ENCODE measurements at places on chromosomes 7 and 10.

DNA sequence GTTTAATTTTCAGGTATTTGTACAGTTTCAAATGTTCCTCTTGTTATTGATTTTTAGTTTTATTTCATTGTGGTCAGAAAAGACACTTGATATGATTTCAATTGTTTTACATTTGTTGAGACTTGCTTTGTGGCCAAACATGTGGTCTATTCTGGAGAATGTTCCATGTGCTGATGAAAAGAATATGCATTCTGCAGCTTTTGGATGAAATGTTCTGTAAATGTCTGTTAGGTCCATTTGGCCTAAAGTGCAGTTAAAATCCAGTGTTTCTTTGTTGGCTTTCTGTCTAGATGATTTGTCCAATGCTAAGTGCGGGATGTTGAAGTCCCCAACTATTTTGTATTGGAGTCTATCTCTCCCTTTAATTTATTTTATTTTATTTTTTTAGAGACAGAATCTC lies 70.5 kb downstream of the ZNF503 start:
- no peak for DNase-seq

GRCh38 chr10:16965740-16966447 lies 148.7 kb upstream of the RSU1 start:
- no peak for DNase-seq

DNA sequence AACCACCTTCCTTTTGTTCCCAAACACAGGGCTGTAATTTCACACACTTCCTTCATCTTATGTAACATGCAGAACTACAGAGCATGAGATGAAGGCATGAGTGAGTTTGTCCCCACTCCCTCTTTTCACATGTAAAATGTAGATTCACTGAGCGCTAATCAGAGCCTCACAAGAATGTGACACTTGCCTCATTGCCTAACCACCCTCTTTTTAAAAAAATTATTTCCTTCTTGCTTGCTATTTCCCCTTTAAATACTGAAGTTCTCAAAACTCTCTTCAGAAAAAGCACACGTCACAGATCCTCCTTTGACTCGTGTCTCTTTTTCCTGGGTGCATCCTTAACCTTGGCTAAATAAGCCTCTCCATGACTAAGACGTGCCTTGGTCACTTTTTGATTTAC lies 121.2 kb upstream of the TARP start:
- DNase-seq: no peak

GRCh38 chr7:23226844-23227450 lies 19.6 kb upstream of the GPNMB start:
- DNase-seq: no peak

DNA sequence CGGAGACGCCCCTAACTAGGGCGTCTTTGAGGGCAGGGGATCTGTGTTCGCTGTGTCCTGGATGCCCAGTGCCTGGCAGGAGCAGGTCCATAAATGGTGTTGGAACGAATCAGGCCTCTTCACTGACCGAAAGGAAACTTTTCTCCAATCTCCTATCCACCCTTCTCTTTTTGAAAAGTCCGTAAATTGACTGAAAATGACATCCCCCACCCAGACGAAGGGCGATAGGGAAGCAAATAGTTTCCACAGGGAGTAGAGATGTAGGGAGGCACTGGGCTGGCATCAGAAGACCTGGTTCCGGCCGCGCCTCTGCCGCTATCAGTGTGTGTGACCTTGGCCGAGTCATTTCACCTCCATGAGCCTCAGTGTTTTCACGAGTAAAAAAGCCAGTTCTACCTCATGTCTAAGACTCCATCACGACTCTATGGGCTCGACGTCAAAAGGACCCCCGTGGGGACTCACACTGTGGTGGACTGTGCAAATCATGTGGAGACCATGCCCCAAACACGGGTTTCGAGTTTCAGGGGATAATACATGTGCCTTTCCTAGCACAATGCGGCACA lies 497 bp upstream of the RAB11FIP2 start:
- no peak for DNase-seq

- no peak for DNase-seq
These were observed 86.7 kb upstream of the IL6 start for GRCh38 chr7:22640269-22640668.

DNA sequence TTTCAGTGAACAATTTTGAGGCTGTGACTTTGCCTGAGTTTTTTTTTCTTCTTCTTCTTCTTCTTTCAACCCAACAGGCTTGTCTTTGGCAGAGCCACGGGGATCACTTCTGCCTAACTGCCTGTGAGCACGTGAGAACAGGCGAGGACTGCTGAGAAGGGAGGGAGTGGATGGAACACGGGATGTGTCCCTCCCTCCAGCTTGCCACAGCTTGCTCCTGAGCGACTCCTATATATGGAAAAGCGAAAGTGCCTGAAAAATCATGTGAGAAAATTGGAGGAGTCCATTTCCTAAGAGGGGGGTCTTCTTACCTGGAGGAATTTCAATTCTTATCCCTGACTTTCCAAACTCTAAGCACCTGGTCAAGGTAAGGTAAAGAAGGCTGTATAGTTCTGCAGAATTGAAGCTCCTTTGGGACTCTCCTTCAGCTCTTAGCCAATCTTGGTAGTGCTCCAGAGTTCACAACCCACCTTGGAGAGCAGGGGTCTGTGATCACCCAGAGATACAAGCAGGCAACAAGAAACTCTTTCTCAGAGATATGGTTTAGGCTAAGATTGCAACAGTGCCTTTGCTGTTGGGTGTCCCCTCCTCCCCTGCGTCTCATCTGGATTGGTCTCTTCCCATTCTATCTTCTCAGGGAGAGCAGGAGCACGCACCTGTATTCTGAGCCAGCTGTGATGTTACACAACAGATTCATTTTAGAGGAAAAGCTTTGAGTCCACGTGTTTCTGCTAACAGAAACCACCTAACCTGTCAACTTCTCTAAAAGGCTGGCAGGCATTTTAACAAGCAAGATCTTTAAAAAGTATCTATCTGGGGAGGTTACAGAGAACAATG lies at the start of gene MAT1A:
Gene MAT1A (minus strand): TSS at position 208 of the 837 bp plus-strand sequence. CDS start 235 bp downstream, outside the sequence.
- DNase-seq: no peak

- no peak for DNase-seq
These were observed 87.3 kb upstream of the KAT6B start for GRCh38 chr10:74738985-74739567.

DNA sequence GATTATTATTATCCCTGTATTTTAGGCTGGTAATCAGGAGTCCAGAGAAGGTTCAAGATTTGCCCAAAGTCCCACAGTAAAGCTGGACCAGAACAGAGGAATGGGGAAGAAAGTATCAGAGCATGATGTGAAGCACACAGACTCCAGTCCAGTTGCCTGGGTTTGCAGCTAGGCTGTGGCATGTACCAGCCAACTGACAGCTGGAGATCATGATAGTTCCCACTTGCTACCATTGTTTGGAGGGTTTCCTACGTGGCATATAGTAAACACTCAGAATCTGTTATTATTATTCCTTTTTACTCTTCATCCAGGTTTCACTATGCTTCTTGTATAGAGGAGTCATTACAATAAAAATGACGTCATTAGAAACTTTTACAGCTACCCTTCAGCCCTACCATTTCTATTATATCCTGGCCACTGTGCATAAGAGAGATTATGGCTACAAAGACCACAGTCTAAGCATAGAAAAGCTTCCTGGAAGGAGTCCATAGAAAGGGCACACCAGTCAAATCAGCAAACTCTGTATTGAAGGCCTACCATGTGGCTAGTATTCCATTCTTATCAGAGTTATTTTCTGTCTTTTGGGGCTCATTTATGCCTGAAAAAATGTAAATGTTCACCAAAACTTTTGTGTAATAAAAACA lies 66.6 kb downstream of the MTPN start:
- DNase-seq: no peak

DNA sequence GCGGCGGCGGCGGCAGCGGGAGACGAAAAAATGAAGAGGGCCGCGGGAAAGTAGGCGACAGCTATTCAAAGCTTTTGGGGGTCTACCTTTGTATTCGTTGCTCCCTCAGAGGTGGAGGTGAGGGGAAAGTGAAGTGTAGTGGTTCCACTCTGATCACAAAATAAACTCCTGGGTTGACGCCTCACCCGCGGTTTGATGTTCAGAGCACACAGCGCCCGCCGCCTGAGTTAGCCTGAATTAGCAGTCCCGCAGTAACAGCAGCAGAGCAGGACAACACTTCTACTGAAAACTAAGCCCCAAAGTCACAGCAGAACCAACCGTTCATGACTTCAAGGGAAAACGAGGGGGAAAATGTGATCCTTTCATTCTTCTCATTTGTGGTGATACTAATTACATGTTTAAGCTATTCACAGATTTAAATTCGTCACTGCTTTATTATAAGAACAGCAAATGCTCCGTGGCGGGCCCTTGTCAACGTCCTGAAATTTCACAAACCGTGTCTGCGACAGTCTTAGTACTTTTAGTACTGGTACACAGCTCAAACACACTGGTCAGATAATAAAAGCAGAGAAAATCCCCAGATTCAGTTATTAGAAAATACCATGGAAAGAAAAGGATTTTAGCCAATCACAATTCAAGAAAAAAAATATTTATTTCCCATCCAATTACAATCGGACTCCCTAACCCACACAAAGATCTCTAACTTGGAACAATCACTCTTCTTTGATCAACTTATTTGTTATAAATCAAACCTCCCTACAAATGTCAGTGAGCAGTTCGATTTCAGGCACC lies 563 bp upstream of the JMJD1C start:
- no peak for DNase-seq

GRCh38 chr7:74178632-74179031 lies 4.5 kb downstream of the EIF4H start:
- no peak for DNase-seq

GRCh38 chr7:68955656-68956055 lies 642.6 kb upstream of the AUTS2 start:
- DNase-seq: no peak

- no peak for DNase-seq
These were observed 4.8 kb downstream of the ELOVL3 start for GRCh38 chr10:102230861-102231356.

GRCh38 chr10:92846854-92847201 lies 1.5 kb upstream of the EXOC6 start:
- DNase-seq: no peak

- DNase-seq: no peak
These were observed 73.8 kb upstream of the EFCAB10 start for GRCh38 chr7:105655067-105655466.

DNA sequence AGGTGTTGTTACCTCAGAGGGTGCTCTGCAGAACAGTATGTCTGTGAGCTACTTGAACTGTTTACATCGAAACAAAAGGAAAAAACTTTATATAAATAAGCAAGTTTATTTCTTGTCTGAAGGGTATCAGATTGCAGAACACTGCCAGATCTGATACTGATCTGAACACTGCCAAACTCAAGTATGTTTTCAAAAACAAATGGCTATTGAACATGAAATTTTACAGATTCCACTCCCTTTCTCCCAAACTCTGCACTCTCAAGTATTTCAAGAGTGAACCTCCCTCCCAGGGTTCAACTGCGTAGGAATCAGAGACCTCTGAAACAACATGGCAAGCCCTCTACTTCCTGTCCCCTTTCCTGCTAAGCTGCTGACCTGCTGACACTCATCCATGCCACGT lies 216.6 kb downstream of the ZNF33B start:
- DNase-seq: no peak

- no peak for DNase-seq
These were observed 80.7 kb upstream of the BTBD16 start for GRCh38 chr10:122190176-122190943.

- DNase-seq: no peak
These were observed 278.3 kb upstream of the ZNF32 start for GRCh38 chr10:43926875-43927406.

GRCh38 chr10:58817201-58817846 lies 304.7 kb downstream of the BICC1 start:
- no peak for DNase-seq

DNA sequence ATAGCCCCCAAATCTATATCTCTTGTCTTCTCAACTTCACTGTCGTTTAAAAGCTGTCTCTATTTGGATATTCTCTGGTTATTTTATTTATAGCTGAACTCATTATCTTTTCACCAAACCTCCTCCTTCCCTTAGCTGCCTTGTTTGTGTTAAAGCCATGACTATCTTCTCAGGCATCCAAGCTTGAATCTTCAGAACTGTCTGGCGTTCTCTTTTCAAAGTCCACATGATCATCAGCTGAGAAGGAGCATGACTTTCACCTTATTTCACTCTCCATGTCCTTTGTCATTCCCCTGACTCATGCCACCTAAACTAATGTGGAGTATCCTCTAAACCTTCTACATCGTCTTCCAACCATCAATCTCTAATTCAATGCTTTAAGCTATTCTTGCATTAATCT lies 5.7 kb upstream of the GLCCI1 start:
- DNase-seq: no peak

- no peak for DNase-seq
These were observed 219.1 kb upstream of the KLF6 start for GRCh38 chr10:4004144-4004543.

DNA sequence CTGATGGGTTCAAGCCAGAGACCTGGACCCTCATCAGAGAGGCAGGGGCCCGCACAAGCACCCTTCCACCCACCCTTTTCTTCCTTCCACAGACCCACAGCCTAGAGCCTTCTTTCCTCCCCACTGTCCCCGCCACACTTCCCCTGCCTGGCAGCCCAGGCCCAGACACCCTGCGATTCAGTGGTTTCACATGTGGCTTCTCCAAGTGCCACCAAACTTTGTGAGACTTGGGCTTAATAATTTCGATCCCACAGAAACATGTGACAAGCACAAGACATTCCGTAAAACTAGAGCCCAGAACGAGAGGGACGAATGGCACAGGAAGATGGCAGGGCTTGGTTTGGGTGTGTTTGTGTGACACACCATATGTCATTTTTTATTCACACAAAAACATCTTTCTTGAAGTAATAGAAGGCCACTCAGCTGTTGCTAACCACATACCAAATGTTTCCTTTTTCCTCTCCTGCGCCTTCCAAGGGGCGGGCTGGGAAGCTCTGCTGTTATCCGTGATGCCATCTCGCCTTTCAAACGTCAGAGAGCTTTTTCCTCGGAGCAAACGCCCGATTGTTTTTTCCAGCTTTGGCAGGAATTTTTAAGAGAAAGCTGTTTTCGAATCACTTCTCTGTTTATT lies 162.9 kb downstream of the GRK5 start:
- no peak for DNase-seq

- DNase-seq: no peak
These were observed 177.9 kb downstream of the PDE1C start for GRCh38 chr7:31892099-31892829.

- DNase-seq: no peak
These were observed 1.4 kb downstream of the FZD1 start for GRCh38 chr7:91265693-91266066.
